Stimulated activated CD4-positive, alpha-beta T cell treated with anti-CD3 and anti-CD28 coated beads, Interleukin-1b, Interleukin-23, amount 100 ng/mL, for 24 hours (primary cell): ENCODE measurements at places on chromosomes 5 and 9.

GRCh38 chr9:136558373-136558772, 12.5 kb upstream of the NOTCH1 start:
- no peak for DNase-seq

DNA sequence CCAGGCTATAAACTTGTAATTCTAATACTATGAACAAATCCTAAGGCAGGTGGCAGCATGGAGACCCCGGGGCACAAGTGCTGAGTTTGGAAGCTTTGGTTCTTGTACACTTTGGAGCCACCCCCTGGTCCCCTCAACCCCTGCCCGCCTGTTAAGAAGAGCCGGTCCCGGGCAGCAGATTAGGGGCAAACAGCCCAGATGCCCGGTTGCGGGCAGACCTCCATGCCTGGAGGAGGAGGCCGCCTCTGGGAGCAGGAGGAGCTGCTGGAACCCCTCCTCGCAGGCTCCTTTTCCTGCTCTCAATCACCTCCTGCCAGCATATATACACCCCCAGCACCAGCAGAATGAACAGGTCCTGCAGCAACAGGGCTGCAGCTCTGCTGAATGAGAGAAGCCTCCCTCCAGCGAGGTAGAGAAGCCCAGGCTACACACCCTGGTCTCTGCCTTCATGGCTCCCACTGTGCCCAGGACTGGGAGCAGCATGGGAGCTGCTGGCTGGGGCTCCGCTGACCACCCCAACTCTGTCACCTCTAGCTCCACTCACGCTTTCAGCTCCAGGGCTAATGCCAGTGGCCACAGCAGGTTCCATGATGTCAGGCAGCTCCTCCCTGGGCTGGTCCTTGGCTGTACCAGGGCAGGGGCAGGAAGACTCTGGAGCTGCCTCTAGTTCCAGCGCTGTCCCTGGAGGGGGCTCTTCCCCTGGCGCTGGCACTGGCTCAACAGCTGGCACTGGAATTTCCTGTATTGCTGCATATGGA, 1713.5 kb upstream of the ACO1 start:
- no peak for DNase-seq

DNA sequence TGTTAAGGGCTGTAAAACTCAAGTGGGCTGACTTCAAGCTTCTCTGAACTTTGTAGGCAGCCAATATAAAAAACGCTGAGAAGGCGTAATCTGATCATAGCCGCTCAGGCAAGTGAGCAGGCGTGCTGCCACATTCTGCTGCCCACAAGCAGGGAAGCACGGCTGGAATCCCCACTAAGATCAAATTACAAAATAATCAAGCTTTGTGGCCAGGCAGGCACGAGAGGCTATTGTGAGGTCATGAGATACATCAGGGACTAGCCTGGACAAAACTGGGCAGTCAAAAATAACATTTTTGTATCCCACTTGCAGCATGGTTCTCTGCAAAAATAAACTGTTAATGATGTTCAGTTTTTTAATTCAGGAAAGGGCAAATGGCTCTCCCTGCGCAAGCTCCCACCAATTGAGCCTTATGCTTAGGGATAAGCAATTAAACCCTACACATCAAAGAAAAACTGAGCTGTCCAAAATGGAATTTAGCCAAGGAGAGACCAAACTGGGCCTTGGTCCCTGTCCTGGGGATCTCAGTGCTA, 64.0 kb downstream of the POU5F2 start:
- no peak for DNase-seq

- no peak for DNase-seq
These were observed 464.5 kb downstream of the ICE1 start for GRCh38 chr5:5886812-5887486.

- no peak for DNase-seq
These were observed 65.8 kb upstream of the STXBP1 start for GRCh38 chr9:127546125-127546832.

- DNase-seq: no peak
These were observed 764 bp downstream of the ANKRA2 start for GRCh38 chr5:73564675-73565074.

DNA sequence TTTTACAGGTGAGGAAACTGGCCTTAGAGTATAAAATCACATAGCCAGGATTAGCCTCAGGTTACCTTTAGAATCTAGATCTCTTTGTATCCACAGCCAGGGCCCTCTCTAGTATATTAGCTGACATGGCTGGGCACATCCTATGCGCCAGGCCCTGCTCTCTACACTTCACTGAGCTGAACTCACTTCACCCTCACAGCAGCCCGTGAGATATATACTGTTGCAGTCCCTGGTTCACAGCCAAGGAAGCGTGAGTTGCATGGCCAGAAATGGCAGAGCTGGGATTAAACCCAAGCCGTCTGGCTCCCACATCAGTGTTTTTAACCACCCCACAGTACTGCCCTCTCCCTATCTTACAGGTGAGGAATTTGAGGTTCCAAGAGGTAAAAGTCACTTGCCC, 58.4 kb downstream of the DAB2IP start:
- no peak for DNase-seq

DNA sequence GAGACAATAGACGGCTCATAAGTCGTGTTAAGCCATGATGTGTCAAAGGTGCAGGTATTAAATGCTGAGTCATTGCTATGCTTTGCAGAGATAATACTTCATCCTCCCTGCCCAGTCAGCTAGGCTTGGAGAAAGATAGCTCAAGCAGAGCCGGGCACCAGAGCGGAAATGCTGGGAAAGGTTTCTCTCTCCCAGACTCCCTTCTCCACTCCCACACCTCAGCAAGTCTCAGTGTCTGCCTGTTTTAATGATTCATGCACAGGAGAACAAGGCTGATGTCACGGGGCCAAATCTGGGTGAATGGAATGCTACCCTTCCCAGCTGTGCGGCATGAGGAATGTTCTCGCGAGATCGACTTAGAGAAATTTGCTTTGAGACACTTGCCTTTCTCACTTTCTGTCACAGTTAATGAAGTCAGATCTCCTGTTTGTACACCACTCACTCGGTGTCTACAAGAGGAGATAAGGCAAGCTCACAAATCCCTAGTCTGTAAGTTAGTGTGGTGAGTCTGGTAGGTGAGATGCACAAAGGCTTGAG, 204.4 kb downstream of the EFNA5 start:
- DNase-seq: no peak
